Placental pericyte (primary cell): ENCODE measurements at places on chromosomes 12 and 14. TPM values are rescaled to one million over a fixed set of nuclear protein-coding genes. Genes with fewer than 3 reads are reported as not detected.

Gene AMIGO2
- total RNA-seq = 62.4 and 77.7 TPM in 2 replicates

Gene DACT1
- total RNA-seq = 52.3 and 56.0 TPM in 2 replicates

Gene KRT2
- total RNA-seq = not detected in 2 replicates

Gene RHEBL1
- total RNA-seq = 0.22 and 1.6 TPM in 2 replicates

Gene TAOK3
- 43.5 and 50.4 TPM in 2 replicates for total RNA-seq

Gene FMNL3
- 28.2 and 80.6 TPM in 2 replicates for total RNA-seq

Gene ISM2
- total RNA-seq = 0.29 TPM in 1 of 2 replicates, not detected in the other

Gene GPR137C
- 0.43 and 0.44 TPM in 2 replicates for total RNA-seq

Gene CNTN1
- 0.43 TPM in 1 of 2 replicates, not detected in the other for total RNA-seq

Gene CCDC196
- not detected in 2 replicates for total RNA-seq

Gene FSCB
- total RNA-seq = 0.22 and 2.1 TPM in 2 replicates

Gene CLEC4C
- not detected in 2 replicates for total RNA-seq

Gene TSFM
- total RNA-seq = 18.2 and 19.5 TPM in 2 replicates

Gene RNFT2
- 5.5 and 18.0 TPM in 2 replicates for total RNA-seq

Gene HSPA2
- total RNA-seq = 19.2 and 21.4 TPM in 2 replicates

Gene TAS2R31
- 7.3 and 7.7 TPM in 2 replicates for total RNA-seq

Gene TPH2
- total RNA-seq = not detected in 2 replicates

Gene TAS2R42
- total RNA-seq = not detected in 2 replicates

Gene SIRT4
- total RNA-seq = 0.66 and 0.86 TPM in 2 replicates

Gene TSHR
- total RNA-seq = not detected in 2 replicates

Gene KRT73
- total RNA-seq = not detected in 2 replicates

Gene NABP2
- total RNA-seq = 26.3 and 42.1 TPM in 2 replicates

Gene TMEM263
- 107 and 122 TPM in 2 replicates for total RNA-seq

Gene MYH6
- total RNA-seq = not detected in 2 replicates

Gene TNFRSF1A
- total RNA-seq = 167 and 174 TPM in 2 replicates

Gene COPZ1
- 143 and 149 TPM in 2 replicates for total RNA-seq

Gene ACSM4
- not detected in 2 replicates for total RNA-seq

Gene TMEM30B
- not detected in 2 replicates for total RNA-seq

Gene C12orf42
- total RNA-seq = not detected in 2 replicates

Gene AKAP5
- total RNA-seq = 0.86 and 1.1 TPM in 2 replicates
